ENCODE measurements at places on chromosomes 2 and 18. TPM values are rescaled to one million over a fixed set of nuclear protein-coding genes. Genes with fewer than 3 reads are reported as not detected.

GRCh38 chr2:34705551-34706247 is 1106.6 kb upstream of the FAM98A start:
- DNase-seq, result no peak

DNA sequence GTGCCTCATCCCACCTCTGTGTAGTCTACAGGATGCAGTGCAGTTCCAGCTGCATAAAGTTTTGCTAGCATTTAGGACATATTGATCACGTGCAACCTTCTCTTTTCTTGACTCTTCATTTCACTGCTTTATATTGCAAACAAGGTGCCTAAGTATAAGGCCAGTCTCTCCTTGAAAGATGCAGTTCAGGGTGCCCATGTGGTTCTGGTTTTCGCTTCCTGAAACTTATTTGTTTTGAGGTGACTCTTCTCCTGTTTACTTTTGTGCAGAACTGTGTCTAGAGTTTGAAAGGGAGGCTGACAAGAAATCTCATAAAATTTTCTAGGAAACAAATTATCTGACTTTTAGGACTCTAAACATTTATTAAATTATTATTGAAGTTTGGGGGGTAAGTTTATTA is 189.9 kb downstream of the UBE2E3 start:
- no peak for DNase-seq

GRCh38 chr2:180449171-180449915 is 442.2 kb upstream of the CWC22 start:
- DNase-seq, result no peak

DNA sequence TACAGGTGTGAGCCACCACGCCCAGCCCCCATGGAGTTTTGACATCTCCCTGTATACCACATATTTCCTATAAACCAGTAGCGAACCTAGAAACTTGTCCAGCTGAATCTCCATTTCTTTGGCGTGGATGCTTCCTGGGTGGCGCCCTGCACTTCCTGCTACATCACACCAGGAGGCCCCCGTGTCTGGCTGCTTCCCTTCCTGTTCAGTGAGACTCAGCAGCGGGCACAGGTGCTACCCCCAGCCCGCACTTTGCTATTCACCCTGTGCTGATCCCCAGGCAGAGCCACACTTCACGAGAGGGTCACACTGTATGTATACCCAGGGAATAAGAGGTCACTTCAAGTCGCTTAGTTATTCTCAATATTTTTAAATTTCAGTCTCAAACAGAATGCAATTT is 35.0 kb downstream of the CYP27C1 start:
- DNase-seq, result no peak

GRCh38 chr2:121128741-121129659 is 156.0 kb downstream of the TFCP2L1 start:
- no peak for DNase-seq

GRCh38 chr2:44201648-44202165 is 33.0 kb downstream of the PPM1B start:
- no peak for DNase-seq

Gene SLC9A2
- total RNA-seq, result not detected

- DNase-seq, result no peak
These were observed 33.6 kb downstream of the GTF2A1L start for GRCh38 chr2:48651158-48651790.

- DNase-seq, result no peak
These were observed 87.2 kb downstream of the ASXL3 start for GRCh38 chr18:33665187-33665586.

DNA sequence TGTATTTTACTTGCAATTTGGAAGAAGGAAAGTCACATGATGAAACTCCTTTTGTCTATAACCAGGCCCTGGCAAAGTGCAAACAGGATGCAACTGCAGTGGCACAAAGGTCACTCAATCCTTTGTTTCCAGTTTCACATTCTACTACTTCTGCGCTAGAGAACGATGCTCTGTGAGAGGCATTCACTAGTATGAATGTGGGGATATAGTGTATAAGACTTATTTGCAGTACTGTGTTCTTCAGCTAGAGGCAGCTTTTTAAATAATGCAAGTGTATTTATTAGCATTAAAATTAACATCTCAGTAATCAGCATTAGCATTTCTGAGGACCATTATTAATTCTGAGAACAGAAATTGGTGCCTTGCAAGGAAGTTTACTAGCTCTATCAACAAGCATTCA is 68.9 kb downstream of the PRPF40A start:
- no peak for DNase-seq

Gene VWA3B
- not detected for total RNA-seq

Gene QPCT
- 6.9 TPM for total RNA-seq

Gene NTSR2
- total RNA-seq, result not detected

Gene SULT1C4
- 8.8 TPM for total RNA-seq

- DNase-seq, result no peak
These were observed 65.5 kb downstream of the SLC9A4 start for GRCh38 chr2:102538491-102538890.

DNA sequence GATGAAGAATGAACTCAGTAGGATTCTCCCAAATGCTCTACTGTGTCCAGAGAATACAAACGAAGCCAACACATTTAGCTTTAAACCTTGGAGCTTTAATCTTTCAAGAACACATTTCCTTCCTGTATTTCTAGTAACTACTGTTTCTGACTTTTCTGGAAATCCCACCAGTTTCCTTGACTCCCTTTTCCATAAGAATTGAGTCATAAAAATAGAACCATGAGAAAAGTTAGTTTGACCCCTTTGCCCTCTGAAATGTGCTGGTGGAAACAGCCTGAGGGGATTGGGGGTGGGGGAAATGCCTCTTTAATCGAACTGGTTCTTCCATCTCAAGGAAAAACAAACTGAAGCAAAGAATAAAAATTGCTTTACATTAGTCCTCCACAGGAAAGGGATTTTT is 123.9 kb downstream of the TMEM17 start:
- DNase-seq, result no peak

Gene NEURL3
- total RNA-seq, result 2.5 TPM

GRCh38 chr18:24791751-24792545 is 331.5 kb downstream of the HRH4 start:
- DNase-seq, result no peak

DNA sequence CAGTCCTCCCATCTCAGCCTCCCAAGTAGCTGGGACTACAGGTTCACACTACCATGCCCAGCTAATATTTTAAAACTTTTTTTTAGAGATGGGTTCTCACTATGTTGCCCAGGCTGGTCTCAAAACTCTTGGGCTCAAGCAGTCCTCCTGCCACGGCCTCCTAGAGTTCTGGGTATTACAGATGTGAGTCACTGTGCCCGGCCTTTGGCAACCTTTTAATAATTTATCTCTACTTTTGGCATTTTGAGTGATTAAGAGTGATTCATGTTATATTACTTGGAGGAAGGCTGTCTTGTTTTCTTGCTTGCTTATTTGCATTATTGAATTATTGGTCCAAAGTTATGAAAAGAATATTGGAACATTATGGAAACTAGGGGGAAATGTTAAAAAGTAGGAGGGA is 24.3 kb downstream of the NCOA1 start:
- DNase-seq, result no peak

DNA sequence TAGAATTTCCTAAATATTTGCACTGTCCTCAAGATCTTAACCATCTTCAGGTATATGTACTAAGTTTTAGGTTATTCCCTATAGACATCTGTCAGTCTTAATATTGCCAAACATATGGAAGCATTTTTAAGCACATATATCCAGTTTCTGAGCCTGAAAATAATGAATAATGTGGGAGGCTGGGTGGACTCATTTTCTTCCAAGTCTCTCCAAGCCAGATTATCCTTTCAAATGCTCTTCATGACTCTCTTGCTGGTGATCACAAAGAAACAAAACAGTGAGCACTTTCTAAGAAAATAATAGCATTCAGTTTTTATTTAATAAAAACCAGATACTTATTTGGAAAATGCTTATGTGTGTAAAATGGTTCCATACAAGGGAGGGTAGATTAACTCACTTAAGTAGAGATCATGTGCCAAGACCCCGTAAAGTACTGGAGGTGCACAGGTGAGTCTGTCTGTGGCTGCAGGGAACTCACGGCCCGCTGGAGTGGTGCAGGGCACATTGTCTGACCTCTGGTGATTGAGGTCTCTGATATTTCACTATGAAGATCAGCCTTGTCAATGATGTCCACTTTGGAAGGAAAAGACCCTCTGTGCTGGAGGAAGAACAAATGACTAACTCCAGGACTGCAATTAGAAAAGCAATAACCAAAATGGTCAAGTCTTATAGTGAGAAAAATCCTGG is 161.6 kb downstream of the TMEM18 start:
- no peak for DNase-seq

DNA sequence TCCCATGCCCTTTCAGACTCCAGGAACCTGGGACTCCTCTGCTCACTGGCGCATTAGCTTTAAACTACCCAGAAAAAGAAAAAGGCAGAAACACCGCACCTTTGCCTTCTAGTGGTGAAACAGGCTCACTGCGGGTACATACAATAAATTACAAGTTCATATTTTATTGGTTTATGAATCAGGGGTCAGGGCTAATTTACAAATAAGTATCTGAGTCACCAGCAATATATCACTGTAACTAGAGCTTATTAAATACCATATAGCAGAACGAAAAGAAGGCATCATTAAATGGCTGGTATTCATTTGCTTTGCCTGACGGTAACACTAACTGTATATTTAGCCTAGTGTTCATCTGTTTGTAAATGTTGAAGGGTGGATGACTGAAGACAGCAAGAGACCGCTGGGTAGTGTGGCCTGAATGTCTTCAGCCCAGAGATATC is 26.9 kb upstream of the DTNB start:
- DNase-seq, result no peak

Gene TANK
- total RNA-seq, result 94.0 TPM

DNA sequence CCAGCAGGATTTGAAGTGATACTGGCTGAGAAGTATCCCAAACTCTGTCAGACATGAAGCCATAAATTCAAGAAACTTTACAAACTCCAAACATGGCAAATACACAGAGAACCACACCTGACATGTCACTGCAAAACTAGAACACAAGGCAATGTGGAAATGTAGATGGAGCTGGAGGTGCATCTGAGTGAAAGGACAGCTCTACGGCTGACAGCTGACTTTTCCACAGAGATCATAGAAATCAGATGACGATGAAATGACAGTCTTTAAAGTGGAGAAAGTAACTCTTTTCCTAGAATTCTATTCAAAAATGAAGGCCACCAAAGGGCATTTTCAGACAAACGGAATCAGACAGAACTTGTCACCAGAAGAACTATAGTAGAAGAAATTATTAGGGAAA is 97.5 kb downstream of the LDLRAD4 start:
- no peak for DNase-seq

DNA sequence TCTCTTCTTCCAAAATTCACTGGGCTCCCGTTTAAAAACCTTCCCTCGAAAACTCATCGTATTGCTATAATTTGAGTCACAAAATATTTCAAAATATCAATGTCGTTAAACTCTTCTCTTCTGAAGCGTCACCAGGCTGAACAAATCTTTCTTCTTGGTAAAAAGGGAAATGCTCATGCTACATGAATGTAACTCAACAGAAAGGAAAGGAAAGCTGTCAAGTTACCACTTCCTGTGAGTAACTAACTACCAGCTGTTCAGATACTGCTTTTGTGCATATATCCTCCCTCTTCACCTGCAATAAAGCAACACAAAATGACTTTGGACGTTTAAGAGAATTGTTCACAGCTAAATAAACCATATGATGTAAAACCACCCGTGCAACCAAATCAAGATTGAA is 95.4 kb downstream of the DOCK10 start:
- no peak for DNase-seq

- DNase-seq, result no peak
These were observed 1141.8 kb downstream of the RPIA start for GRCh38 chr2:89833116-89833779.

DNA sequence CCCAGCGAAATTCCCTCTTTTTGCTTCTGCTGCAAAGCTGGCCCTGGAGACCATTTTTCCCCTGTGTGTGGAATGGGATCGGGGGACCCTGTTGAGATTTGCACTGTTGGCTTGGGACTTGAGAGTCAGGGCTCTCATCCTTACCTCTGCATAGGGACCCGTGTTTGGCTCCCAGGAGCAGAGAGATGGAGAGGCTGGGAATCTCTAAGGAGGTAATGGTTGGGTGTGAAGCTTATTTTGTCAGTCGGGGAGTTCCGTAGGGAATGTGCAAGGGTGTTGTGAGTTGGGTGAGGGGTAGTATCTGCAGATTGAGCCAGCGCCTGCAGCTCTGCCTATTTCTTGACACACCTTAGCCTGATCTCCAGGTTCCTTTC is 4.5 kb downstream of the GATA6 start:
- DNase-seq, result no peak

- DNase-seq, result peak; percentile 79
These were observed 146.3 kb upstream of the TWIST2 start for GRCh38 chr2:238701341-238702206.

Gene ANKRD36B
- total RNA-seq, result 53.0 TPM

DNA sequence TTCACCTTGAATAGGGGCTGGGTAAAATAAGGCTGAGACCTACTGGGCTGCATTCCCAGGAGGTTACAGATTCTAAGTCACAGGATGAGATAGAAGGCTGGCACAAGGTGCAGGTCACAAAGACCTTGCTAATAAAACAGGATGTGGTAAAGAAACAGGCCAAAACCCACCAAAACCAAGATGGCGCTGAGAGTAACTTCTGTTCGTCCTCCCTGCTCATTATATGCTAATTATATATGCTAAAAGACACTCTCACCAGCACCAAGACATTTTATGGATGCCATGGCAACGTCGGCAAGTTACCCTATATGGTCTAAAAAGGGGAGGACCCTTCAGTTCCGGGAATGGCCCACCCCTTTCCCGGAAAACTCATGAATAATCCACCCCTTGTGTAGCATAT is 711.5 kb upstream of the KLHL29 start:
- DNase-seq, result no peak

GRCh38 chr2:104028061-104028460 is 825.9 kb upstream of the POU3F3 start:
- no peak for DNase-seq

DNA sequence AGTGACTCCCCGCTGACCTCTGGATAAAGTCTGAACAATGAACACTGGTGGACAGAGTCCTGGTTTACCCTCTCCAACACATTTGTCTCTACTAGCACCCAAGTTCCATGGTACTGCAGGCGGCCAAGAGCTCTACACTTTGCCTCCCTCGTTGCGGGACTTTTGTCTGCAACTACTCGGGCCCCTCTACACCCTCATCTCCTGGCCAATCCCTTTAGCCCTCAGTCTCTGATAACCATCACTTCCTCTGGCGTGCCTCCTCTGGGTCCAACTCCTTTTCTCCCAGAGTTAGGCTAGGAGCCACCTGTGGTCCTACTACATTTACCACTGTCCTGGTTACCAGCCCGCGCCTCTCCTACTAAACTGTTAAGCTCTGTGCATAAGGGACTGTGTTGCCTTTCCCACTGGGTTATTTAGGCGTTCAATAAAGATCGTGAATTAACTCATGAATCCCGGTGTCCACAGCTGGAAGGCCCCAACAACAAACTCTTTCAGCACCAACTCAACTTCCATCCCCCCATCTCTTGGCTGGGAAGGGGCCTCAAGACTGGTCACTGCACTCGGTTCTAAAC is 757 bp downstream of the HDHD2 start:
- DNase-seq, result no peak

Gene KIAA1328
- total RNA-seq, result 17.2 TPM

Gene CRYBA2
- not detected for total RNA-seq

Measured in vagina (tissue), 2 donors.